Breast epithelium (tissue), 4 donors: ENCODE measurements at places on chromosomes 7 and 10. TPM values are rescaled to one million over a fixed set of nuclear protein-coding genes. Genes with fewer than 3 reads are reported as not detected.

The ACTA2 gene
- total RNA-seq: 87.9 TPM

The ZNF33A gene
- 73.6 TPM for total RNA-seq

The ENTPD7 gene
- 11.6 TPM for total RNA-seq

The PVRIG gene
- 0.32 TPM for total RNA-seq

The OR13A1 gene
- total RNA-seq: not detected
